ENCODE measurements at places on chromosomes 2 and 18.

- DNase-seq: no peak
Observed at GRCh38 chr18:44516450-44516849, 164.2 kb upstream of the SETBP1 start.

GRCh38 chr2:40094451-40094850 is 315.4 kb upstream of the THUMPD2 start:
- no peak for DNase-seq

DNA sequence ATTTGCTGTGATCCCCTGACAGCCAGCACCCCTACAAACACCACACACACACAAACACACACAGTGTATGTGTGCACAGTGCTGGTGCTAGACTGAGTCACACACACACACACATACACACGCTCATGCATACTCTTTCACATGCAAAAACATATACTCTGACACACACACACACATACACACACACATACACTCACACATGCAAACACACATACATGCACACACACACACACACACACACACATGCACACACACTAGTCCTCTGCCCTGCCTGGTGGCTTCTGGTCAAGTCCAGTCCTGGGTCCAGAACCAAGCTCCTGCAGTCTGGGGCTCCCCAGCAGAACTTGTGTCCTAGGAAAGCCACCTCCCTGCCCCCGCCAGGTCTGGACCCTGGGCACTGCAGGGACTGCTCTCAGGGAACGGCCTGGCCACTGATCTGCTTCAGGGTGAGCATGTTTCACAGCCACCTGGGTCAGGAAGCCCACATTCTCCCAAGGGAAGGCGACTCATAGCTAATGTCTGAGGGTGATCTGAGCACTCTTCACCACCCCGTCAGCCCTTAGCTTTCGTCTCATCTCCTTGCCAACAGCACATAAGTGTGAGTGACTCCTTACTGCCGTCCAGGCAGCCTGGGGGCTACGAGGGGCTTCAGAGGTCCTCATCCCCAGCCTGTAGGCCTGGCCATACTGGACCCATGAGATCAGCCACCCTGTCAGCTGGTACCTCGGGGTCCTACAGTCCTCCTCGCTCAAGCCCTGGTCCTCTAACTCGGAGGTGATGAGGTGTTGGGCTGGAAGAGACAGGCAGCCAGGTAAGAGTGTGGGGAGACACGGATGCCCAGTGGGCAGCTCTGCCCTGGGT is 88.1 kb downstream of the MCFD2 start:
- DNase-seq: no peak

DNA sequence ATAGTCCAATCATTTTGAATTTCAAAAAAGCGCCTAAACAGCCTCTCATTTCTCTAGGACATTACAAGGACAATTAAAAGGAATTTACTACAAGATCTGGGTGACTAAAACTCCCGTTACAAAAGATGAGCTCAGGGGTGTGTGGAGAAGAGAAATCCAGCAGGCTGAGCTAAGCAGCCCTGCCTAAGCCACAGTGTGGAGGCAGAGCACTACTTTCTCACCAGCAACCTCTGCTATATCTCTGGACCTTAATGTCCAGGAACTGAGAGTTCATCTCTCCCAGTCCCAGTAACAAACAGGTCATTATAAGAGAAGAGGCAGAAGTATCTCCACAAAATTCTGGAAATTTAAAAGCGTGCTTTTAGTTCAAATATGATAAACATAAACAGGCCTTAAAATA is 18.9 kb upstream of the ANKRD62 start:
- DNase-seq: no peak

- no peak for DNase-seq
Observed at GRCh38 chr2:230955163-230955737, 30.2 kb upstream of the GPR55 start.

DNA sequence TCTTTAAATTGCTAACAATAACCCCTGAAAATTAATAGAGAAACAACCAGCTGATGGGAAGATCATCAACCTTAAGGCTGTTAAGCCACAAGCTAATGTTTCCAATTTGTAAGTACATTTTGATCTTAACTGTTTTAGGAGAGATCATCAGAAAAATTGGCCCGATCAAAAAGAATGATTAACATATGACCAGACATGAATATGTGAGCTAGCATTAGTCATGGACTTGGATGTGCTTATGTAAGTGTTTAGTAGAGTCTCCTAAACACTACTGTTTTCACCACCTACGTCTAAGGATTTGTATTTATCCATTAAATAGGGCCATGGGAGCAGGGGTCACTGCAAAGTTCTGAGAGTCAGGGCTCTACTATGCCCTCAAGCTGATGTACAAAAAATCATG is 4.3 kb downstream of the LMAN1 start:
- DNase-seq: no peak

DNA sequence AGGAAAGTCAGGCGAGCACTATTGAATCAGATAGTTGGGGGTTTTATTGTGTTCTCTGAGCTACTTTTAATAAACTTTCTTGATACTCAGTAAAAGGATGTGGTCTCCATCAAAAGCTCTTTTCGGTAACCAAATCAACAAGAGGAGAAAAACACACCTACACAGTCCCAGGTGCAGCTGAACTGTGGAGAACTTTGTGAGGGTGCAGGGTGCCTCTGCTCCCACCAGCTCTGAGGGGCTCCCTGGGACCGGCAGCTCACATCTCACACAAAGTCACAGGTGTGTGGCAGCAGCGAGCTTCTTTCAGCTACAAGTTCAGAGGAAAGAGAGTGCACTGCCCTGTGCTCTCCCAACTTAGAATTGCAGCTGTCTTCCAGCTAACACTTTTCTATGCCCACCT is 650.4 kb downstream of the RNF144A start:
- DNase-seq: no peak

- no peak for DNase-seq
Observed at GRCh38 chr18:76230791-76231190, 264.3 kb downstream of the ZNF516 start.

DNA sequence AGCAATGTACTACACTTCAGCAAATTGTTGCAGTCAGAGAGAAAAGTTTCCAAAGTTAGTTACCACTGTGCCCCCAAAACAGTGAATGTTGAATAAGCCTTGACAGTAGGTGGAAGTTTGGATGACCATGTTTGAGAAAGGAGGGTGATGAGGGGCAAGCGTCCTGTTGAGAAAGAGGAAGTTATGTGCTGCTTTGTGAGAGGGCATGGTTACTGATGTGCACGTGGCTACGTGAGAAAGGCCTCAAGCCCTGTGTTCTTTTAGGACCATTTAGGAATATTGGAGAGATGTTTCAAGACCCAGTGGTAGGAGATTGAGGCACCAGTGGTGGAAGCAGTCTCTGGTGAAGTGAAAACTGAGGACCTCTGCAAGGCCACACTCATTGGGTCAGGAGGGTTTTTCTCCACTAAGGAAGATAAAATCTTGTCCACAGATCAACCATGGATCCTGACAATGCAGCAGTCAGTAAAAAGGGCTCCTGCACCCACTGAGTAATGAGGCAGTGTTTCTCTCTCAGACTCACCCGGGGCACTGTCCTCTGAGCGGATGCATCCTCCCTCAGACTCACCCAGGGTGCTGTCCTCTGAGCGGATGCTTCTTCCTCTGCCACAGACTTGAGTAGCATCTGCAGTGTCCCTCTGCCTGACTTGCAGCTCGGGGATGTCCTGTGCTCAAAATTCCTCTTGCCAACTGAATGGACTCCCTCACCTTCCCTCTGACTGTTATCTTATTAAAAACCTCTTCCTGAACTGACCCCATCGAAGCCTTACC is 34.7 kb upstream of the ACTR3 start:
- no peak for DNase-seq

DNA sequence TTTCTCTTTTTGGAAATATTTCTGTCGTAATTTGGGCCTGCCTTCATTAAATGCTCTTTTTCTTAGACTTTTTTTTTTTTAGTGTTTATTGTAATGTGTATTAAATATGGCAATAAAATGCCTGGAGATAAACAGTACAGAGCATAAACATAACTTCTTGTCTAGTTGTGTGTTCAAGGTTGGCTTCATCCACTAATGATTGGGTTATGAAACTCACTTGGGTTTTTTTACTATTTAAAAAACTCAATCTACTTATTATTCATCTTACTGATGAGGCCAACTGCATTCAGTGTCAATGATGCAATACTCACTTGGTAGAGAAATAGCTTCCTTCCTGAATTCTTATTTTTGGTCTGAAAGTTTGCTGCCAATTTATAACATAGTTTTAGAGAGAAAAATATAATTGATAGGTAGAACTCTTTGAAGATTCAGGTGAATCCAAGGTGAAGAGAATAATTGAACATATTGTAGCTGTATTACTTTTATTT is 144.2 kb upstream of the NABP1 start:
- no peak for DNase-seq

DNA sequence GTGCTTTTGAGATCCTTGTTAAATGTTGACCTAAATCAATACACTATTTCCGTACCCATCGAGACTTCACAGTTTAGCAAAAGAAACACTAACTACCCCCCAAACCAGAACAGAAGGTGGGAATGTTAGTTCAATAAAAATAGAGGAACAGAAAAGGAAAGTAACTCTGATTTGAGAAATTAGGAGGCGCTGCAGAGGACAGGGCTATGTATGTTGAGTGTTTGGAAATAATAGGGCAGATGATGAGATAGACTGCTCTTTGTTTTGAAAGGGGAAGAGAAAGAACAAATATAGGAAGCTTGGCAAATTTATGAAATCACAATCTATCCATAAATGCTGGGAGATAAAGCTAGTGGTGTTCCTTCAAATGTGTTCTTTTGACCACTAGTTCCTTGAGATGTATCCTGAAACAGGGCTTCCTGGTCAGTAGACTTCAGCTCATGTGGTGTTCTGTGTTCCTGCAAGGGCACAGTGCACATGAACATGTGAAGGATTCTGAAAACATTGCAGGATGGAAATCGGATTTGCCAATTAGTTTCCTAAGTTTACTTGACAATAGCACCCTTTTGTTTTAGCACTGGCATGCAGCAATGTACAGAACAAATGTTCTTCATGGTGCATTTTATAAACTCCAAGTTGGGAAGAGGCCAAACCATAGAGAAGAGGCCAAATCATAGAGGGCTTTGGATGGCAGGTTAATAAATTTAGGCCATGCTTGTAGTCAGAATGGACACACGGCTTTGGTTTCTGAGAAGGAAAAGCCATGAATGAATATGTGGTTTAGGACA is 39.8 kb downstream of the RHBDD1 start:
- DNase-seq: no peak
